ENCODE measurements at places on chromosomes 7 and 10. TPM values are rescaled to one million over a fixed set of nuclear protein-coding genes. Genes with fewer than 3 reads are reported as not detected.

EEPD1 gene
- 4.2 TPM for polyA plus RNA-seq

PCGF5 gene
- 5.6 TPM for polyA plus RNA-seq

CLDN4 gene
- 0.09 TPM for polyA plus RNA-seq

RBM20 gene
- polyA plus RNA-seq = 0.58 TPM

SYNPO2L gene
- not detected for polyA plus RNA-seq

NODAL gene
- polyA plus RNA-seq = 0.46 TPM

TMED4 gene
- 202 TPM for polyA plus RNA-seq

PON1 gene
- polyA plus RNA-seq = not detected

MYO1G gene
- 0.38 TPM for polyA plus RNA-seq

CCDC172 gene
- polyA plus RNA-seq = not detected

ASAH2 gene
- 20.8 TPM for polyA plus RNA-seq

ELMO1 gene
- polyA plus RNA-seq = 18.1 TPM

FKBP14 gene
- 19.6 TPM for polyA plus RNA-seq

NSUN6 gene
- polyA plus RNA-seq = 74.6 TPM

SFTPA1 gene
- not detected for polyA plus RNA-seq

NPC1L1 gene
- 0.20 TPM for polyA plus RNA-seq

OPN1SW gene
- 1.9 TPM for polyA plus RNA-seq

EPO gene
- polyA plus RNA-seq = not detected

ZNF212 gene
- polyA plus RNA-seq = 10.4 TPM

ADGRA1 gene
- polyA plus RNA-seq = 2.2 TPM

MSMB gene
- polyA plus RNA-seq = not detected

OGA gene
- 318 TPM for polyA plus RNA-seq

CFAP58 gene
- polyA plus RNA-seq = not detected

NPFFR1 gene
- not detected for polyA plus RNA-seq

VWA2 gene
- not detected for polyA plus RNA-seq

ACTR3C gene
- polyA plus RNA-seq = not detected

ARHGEF5 gene
- not detected for polyA plus RNA-seq

HIBADH gene
- 14.4 TPM for polyA plus RNA-seq

TAS2R5 gene
- polyA plus RNA-seq = 9.4 TPM

ADAM22 gene
- polyA plus RNA-seq = 46.3 TPM

CCM2 gene
- 37.5 TPM for polyA plus RNA-seq

MCM10 gene
- 0.70 TPM for polyA plus RNA-seq
